BE2C (cell line): ENCODE measurements at places on chromosomes 4 and X.
A peak's percentile ranks its signal among the peaks of the same experiment; 100 is the strongest.

DNA sequence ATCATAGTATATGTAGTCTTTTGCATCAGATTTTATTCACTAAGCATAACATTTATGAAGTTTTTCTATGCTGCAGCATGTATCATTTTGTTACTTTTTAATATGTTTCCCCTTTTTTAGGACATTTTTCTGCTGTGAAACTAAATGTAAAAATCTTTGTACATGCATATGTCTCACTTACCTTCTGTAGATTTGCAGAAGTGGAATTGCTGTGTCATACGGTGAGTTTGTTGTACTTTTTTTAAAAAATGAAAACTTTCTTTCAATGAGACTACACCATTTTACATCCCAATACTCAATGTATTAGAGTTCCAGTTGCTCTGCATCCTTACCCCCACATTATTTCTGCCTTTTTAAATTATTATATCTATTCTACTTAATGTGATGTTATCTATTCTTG lies 868.9 kb downstream of the PDHA2 start:
- DNase-seq = no peak

DNA sequence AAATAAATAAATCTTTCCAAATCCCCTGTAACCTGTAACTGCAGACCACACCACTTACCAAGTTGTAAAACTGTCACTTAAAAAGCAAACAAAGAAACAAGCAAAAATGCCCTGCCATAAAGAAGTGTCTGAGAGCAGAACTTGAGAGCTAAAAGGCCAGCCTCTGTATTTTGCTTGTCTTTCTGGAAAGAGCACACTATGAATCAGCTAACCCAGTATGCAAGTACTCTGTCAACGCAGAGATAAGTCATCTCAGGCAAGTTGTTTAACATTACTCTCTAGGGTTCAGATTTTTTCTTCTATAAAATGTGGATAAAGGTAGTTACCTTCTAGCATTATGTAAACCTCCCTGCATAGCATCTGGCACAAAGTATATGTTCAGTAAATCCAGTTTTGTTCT lies 134.8 kb downstream of the HS3ST1 start:
- DNase-seq = no peak

DNA sequence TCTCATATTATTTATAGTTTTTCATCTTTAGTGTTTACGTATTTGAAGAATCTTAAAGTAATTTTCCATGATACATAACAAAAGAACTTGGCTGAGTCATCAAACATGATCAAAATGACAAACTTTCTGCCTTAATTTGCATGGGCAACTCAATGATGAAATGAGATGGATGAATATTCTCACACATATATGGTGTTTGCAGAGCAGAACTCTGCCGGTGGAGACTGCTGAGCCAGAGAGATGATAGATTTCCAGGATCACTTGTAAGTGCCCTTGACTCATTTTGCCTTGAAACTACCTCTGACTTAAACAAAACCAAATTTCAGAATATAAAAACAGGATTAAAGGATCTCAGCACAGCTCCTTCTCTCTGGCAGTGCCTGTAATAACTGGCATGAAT lies 38.2 kb downstream of the TRPC3 start:
- no peak for DNase-seq

DNA sequence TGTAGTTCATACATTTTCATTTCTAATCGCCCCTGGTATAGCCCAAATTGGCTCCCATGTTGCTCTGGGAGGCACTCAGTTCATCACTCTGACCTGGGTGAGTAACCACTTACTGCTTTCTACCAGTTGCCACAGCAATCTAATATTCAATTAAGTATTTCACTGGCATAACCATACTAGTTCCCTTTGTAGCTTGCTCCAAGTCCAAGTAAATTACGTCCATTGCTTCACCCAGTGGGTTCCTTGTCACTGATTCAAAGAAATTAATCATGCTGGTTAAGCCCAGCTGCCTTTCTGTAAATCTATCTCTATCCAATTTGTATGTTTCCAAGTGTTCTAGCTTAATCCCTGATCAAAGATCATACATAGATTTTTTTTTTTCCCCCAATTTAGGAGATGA lies 92.0 kb upstream of the CBR4 start:
- DNase-seq = no peak

DNA sequence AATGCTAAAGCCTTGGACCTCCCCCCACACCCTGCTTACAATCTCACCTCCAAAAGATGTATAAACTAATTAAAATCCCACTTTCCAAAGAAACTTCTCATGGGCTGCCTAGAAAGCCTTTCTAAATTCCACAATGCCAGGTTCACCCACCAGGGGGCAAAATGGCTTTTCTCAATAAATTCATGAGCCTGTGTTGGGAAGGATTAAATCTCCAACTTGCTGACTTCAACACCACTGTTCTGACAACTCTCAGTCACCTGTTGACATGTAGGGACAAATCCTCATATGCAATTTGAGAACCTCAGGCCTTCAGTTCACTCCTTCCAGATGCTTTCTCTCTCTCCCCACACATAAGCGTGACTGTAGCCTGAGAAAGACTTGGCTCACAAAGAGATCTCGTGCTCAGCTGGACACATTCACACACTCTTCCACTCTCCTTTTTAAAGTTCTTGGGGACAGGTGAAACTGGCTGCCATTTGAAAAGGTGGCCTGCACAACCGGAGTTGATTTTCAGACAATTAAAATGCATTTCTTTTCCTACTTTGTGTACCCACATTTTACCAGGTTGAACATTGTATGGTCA lies 88.6 kb upstream of the PRPS2 start:
- peak; percentile 33 for DNase-seq

GRCh38 chr4:162126729-162127128 lies 37.1 kb downstream of the FSTL5 start:
- no peak for DNase-seq

DNA sequence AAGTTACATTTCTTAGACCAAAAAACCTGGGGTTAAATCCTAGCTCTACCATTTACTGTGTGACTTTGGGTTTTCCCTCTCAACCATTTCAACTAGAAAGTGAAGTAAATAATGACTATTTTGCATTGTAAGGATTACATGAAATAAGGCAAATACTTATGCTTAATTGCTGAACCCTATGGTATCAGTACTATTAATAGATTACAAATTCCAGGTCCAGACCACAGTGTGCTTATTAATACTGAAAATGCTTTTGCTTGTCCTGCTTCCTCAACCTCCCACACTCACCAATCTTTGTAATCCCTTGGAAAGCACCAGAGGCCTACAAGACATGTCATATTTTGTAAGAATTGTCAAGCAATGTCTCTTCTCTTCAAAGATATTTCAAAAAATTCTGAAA lies 456.5 kb downstream of the SPOCK3 start:
- no peak for DNase-seq

GRCh38 chrX:49949961-49950360 lies 27.6 kb downstream of the CLCN5 start:
- no peak for DNase-seq

GRCh38 chrX:154056770-154057241 lies 37.1 kb upstream of the IRAK1 start:
- DNase-seq = no peak
